Naive thymus-derived CD4-positive, alpha-beta T cell (primary cell): ENCODE measurements at places on chromosomes 7 and 10.

DNA sequence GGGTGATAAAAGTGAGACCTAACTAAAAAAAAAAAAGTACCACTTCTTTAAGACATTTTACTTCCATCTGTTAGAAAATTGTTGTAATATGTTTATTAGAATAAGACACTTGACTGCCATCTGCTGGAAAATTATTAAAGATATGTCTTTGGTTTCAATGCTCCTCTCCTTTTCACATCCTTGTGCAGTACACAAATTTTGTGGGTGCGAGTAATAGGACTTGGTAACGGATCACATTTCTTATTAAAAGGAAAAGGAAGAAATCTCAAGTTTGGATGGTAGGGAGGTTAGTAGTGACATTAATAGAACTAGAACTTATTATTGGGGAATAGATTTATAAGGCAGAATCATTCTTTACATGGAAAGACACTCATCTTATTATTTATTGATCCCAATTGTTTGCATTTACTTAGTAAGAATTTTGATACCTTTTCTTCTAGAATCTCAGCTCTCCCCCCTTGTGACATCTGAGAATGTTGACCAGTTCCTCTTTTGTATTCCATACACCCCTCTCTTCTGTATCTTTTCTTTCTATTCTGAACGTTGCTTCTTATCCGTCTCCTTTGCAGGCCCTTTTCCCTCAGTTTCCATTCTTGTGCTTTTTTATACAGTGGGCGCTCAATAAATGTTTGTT lies 43.0 kb upstream of the RPA3 start:
- no peaks in the 10 kb centered on the region for H3K27me3 ChIP-seq
- peak overlapping the region; percentile 48 for H3K4me3 ChIP-seq
- DNase-seq = peak; percentile 58
- H3K4me1 ChIP-seq = peaks cover 8% of the 10 kb centered on the region

- DNase-seq = no peak
- H3K36me3 ChIP-seq = no peaks in the 10 kb centered on the region
- no peaks in the 10 kb centered on the region for H3K27me3 ChIP-seq
- H3K27ac ChIP-seq = no peak overlapping the region
- H3K4me1 ChIP-seq = no peaks in the 10 kb centered on the region
These were observed 69.6 kb downstream of the ITPRID1 start for GRCh38 chr7:31583526-31583925.

DNA sequence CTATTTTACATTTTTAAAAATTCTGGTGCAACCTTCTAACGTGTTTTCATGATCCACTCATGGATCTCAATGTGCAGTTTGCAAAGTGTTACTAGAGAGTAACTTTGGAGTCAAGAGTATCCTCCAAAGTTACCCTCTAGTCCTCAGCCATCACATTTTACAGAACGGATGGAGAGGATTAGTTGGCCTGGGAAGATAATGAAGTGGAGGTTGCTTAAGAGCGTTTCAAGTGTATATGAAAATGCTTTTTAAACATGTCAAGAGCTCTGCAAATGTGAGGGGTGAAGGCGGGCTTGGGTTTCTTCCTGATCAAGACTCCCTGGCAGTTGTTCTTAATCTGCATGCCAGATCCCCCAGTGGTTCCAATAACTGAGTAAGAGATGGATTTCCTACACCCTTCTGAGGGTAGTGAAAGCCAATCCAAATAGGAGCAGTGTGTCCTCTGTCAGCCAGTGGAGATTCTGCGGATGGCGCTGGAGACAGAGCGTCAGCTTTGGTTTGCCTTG lies 299.4 kb upstream of the NPVF start:
- peaks cover 7% of the 10 kb centered on the region for H3K4me1 ChIP-seq
- H3K27me3 ChIP-seq = no peaks in the 10 kb centered on the region
- DNase-seq = no peak

- no peaks in the 10 kb centered on the region for H3K4me1 ChIP-seq
- DNase-seq = no peak
- no peaks in the 10 kb centered on the region for H3K27me3 ChIP-seq
- no peak overlapping the region for H3K4me3 ChIP-seq
These were observed 595.0 kb downstream of the ARL4A start for GRCh38 chr7:13282377-13282980.

- no peaks in the 10 kb centered on the region for H3K4me1 ChIP-seq
- DNase-seq = no peak
- H3K36me3 ChIP-seq = no peaks in the 10 kb centered on the region
These were observed 246.9 kb downstream of the NSUN6 start for GRCh38 chr10:18404530-18404929.

GRCh38 chr10:62728479-62728878 lies 76.0 kb upstream of the ADO start:
- no peaks in the 10 kb centered on the region for H3K36me3 ChIP-seq
- H3K4me3 ChIP-seq = no peak overlapping the region
- H3K27ac ChIP-seq = no peak overlapping the region
- DNase-seq = no peak
- H3K27me3 ChIP-seq = no peaks in the 10 kb centered on the region
- H3K4me1 ChIP-seq = peaks cover 14% of the 10 kb centered on the region

DNA sequence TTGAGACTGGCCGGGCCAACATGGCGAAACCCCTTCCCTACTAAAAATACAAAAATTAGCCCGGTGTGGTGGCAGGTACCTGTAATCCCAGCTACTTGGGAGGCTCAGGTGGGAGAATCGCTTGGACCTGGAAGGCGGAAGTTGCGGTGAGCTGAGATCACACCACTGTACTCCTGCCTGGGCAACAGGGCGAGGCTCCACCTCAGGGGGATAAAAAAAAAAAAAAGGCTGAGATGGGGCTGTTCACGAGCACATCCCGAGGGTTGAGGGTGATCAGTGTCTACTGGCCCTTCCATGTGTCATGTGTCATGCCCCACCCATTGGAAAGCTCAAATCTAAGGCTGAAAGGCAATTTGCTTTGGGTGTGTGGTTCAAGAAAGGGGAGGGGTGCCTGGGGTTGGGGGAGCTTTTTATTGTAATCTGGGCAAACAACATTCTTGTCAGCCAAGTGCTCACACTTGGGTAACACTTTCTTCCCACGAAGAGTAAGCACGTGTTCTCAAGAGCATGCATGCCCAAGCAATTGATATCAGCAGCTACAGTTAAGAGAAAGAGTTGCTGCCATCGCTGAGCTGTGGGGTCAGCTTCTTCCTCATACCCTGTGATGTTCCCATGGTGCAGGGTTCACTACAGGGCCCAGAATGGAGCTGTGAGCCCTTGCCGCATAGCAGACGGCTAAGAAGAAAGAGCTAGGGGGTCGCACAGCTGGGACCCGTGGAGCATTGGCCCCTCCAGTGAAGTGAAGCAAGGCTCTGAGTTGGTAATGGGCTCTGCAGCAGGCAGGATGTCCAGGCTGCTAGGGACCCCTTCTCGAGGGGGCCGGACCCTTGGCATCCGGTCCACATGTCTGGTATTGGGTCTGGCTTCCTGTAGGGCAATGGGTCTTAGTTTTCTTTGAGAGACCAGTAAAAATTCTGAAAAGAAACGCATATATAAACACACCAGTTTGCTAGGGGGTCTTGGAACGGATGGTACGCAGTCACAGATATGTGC lies 9.9 kb upstream of the ACSL5 start:
- no peak for DNase-seq
- H3K36me3 ChIP-seq = no peaks in the 10 kb centered on the region
- H3K4me3 ChIP-seq = no peak overlapping the region
- no peaks in the 10 kb centered on the region for H3K4me1 ChIP-seq
- no peaks in the 10 kb centered on the region for H3K27me3 ChIP-seq
- no peak overlapping the region for H3K27ac ChIP-seq

DNA sequence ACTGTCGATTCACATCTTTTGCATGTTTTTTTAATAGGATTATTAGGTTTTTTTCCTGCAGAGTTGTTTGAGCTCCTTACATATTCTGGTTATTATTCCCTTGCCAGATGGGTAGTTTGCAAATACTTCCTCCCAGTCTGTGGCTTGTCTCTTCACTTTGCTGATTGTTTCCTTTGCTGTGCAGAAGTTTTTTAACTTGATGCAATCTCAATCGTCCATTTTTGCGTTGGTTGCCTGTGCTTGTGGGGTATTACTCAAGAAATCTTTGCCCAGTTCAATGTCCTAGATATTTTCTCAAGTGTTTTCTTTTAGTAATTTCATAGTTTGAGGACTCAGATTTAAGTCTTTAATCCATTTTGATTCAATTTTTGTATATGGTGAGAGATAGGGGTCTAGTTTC lies 95.4 kb downstream of the TBXAS1 start:
- no peaks in the 10 kb centered on the region for H3K4me1 ChIP-seq
- H3K27me3 ChIP-seq = no peaks in the 10 kb centered on the region
- DNase-seq = no peak
- H3K36me3 ChIP-seq = no peaks in the 10 kb centered on the region
- H3K4me3 ChIP-seq = no peak overlapping the region

- no peaks in the 10 kb centered on the region for H3K27me3 ChIP-seq
- H3K4me3 ChIP-seq = no peak overlapping the region
- H3K27ac ChIP-seq = no peak overlapping the region
- DNase-seq = no peak
- no peaks in the 10 kb centered on the region for H3K36me3 ChIP-seq
These were observed 395.8 kb upstream of the ZMIZ1 start for GRCh38 chr10:78672918-78673317.

GRCh38 chr10:21355591-21356011 lies 169.9 kb downstream of the SKIDA1 start:
- H3K36me3 ChIP-seq = no peaks in the 10 kb centered on the region
- no peak overlapping the region for H3K4me3 ChIP-seq
- no peak overlapping the region for H3K27ac ChIP-seq
- H3K27me3 ChIP-seq = no peaks in the 10 kb centered on the region
- H3K4me1 ChIP-seq = no peaks in the 10 kb centered on the region
